ENCODE measurements at places on chromosomes 6 and 20.

DNA sequence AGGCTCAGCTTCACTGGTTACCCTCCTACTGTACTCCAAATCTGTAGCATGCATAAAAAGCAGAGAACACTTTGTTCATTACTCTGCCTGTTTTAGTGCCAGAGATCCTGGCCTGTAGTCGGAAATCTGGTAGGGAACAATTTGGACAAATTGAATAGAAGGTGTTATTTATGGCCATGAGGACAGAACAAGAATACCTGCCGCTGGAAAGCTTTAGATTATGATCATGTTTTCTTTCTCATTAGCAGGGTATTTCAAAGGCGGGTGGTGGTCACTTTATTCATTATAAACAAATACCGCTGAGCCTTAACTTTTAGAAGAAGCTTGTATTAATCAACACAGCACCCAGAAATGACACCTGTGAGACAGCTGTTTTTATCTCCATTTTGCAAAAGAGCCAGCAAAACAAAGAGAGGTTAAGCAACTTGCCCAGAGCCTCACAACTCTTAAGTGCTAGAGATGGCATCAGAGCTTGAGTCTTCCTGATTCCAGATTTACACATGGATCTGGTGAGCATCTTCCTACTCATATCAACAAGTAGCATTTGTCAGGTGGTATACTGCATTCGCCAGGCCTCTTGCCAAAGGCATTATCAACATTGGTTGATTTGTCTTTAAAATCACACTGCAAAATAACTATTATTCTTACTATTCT, 110.5 kb downstream of the LCA5 start:
- DNase-seq, result no peak

DNA sequence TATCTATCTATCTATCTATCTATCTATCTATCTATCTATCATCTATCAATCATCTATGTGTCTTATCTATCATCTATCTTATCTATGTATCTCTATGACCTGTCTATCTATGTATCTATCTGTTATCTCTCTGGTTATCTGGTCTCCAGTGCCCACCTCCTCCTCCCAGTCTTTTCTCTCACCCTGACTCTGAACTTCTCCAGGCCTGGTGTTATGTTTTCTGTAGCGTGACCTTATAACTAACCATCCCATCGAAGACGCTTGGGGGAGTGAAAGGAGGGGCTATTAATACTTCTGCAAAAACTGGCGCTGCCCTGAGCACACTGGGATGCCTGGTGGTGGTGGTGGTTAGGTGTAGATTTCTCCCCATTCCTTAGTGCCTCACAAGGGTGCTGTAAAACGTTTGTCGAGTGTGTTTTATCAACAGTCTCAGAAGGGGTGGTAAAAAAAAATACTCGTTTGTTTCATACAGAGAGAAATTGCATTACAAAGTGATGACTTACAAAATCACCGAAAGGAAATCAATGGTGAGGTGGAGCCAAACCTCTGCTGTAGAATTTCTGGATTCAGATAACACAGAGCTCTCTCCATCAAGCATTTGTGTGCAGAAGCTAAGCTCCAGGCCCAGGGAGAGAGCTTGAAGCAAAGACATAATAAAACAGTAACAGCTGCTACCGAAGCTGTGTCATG, 156.2 kb downstream of the BCAS1 start:
- DNase-seq, result peak; percentile 47

- no peak for DNase-seq
Measured at GRCh38 chr20:1831606-1832005, 63.6 kb upstream of the SIRPA start.

GRCh38 chr20:39019805-39020325, 57.7 kb downstream of the DHX35 start:
- DNase-seq, result no peak

DNA sequence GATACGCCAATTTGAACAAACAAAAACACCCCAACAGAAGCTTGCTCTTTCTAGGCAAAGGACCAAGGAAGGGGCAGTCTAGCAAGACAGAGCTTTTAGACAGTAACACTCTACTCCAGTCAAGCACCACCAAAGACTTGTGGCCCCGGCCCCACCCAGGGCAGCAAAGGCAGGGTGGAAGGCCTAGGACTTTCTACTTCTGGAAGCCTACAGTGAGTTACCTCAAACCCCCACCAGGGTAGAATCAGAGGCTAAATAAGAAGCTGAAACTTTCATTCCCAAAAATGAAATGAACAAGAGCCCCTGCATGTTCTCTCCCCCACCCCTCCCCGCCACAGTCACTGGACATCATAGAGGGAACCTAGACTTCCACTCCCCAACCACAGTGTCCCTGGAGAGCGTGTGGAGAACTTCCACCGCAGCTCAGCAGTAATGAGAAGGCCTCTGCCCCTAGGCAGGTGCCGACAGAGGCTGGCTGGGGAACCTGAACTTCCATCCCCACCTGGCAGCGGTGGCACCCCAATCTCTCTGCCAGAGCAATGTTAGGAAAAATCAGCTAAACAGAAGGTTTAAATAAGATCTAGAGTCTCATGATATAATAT, 40.0 kb downstream of the KATNA1 start:
- DNase-seq, result no peak

DNA sequence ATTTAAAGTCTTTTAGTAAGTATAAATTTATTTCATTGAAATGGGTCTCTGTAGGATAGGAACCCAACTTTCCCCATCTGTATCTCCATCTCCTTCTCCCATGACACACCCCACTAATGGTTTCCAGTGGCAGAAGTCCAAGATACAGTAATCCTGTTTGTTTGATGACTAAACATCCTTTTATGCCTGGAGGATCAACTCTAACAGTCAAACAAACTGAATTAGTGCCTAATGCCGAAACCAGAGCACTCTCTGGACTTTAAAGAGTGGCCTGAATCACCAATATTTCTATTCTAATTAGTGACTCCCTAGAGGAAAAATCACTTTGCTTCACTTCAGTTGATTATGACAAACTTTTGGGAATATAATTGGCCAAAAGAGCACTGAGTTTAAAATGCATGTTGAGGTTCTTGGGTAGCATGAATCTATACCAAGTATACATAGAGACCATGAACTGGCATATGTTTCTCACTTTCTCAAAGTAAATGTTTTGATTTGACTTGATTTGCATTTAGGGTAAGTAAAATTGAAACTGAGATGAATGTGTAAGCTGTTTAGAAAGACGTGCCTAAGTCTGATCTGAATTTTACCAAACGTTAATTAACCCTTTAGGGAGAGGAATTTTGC, 776.4 kb upstream of the NRSN1 start:
- DNase-seq, result peak; percentile 91

GRCh38 chr6:2103765-2104523, 141.5 kb downstream of the GMDS start:
- peak; percentile 59 for DNase-seq

GRCh38 chr6:106667022-106667402, 37.6 kb downstream of the QRSL1 start:
- DNase-seq, result no peak

- DNase-seq, result no peak
Measured at GRCh38 chr20:35468671-35469334, 13.4 kb downstream of the CEP250 start.

DNA sequence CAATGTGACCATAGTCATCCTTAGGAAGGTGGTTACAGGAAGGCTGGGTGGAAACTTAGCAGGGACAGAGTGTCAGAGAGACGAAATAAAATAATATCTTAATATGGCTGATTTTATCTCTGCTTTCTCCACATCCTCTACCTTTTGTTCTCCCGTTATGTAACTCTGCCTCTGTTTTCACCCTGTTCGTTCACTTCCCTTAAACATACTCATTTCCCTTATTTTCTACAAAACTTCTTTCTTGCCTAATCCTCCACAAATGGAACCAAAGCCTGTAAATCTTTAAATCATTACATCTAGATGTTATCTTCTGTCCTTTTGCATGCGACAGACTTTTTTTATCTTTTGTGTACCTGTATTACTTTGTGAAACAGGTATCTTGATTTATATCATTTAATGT, 23.3 kb upstream of the CRIP3 start:
- no peak for DNase-seq

DNA sequence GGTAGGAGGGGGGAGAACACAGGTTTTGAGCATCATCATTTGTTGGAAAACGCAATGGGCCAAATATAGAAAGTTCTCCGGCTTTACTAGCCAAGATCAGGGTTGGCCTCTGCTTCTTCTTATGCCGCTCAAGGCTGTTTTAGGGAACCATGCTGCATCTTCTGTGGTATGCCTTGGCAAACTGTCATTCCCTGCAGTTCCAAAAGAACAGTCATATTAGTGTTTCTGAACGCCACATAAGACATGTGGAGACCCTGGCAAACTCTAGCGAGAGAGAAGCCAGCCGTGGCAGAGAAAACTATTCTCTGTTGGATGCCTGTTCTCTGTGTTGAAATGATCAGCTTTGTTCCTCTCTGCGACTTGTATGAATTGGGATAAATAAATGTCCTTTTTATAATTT, 10.8 kb downstream of the ACTR5 start:
- no peak for DNase-seq

- DNase-seq, result no peak
Measured at GRCh38 chr6:140427842-140428241, 1053.4 kb upstream of the CITED2 start.

- no peak for DNase-seq
Measured at GRCh38 chr6:167840526-167841179, 13.9 kb downstream of the AFDN start.

DNA sequence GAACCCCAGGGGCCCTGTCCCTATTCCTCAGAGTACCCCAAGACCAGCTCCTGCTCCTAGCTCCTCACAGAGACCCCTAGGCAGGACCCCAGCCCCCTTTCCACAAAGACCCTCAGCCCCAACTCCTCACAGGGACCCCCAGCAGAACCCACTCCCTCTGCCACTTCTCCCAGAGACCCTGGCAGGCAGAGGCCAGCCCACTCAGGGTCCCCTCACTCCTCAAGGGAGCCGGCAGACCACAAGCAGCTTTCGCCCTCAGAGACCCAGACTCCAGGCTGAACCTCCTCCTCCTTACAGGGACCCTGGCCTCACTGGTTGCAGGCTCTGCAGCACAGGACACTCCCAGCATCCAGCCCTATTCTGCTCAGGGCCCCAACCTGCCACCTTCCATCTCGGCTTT, 575 bp downstream of the SLC44A4 start:
- no peak for DNase-seq

DNA sequence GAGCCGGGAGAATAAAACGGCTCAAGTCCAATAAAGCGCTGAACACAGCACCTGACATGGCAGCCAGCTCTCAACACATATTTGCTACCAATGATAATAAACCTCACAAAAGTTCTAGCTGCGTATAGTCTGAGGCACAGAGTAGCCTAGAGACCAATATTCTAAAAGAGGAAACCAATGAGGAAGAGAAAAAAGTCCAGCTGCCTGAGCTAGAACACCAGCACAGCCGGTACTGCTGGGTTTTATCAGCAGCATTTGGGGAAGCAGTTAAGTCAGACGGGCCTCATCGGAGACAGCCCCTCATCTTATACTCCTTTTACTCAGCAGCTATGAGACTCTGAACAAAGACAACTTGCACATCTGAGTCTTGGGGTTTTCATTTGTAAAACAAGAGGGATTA, 2.4 kb upstream of the RTF2 start:
- DNase-seq, result no peak

DNA sequence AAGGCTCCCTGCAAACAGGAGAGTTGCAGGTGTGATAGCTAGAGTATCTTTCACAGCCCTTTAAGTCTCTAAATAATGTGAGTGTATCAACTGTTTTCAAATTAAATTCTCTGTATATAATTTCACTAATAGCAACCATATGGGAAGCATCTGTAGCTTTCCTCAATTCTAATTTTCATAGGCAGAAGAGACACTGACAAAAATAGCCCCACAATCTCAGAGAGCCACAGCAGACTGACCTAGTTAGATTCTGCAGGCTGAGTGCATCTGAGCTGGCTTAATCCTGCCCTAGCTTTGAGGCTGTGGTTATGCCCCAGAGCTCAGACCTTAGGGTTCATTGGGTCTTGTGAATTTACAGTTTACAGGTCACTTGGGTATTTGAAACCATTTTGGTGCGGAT, 63.9 kb downstream of the MAP7 start:
- no peak for DNase-seq

GRCh38 chr6:113813142-113813541, 44.0 kb upstream of the MARCKS start:
- DNase-seq, result peak; percentile 79

DNA sequence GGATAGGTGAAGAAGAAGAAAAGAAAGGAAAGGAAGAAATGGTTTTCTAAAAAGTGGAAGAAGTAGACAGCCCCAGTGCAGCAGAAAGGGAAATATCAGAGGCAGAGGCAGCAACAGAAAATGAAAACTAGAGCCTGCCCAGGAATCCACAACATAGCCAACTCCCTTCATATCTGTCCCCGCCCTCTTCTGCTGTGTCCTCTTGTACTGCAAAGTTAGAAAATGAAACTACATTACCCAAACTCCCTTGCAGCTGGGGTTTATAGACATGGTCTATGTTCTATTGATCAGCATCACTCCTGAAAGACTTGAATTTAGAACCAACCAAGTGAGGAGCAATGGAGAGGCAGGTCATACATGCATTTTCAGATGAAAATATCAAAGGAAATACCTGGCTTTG, 200.5 kb upstream of the PHACTR1 start:
- DNase-seq, result no peak

- DNase-seq, result no peak
Measured at GRCh38 chr6:167311286-167311685, 13.6 kb upstream of the TTLL2 start.

DNA sequence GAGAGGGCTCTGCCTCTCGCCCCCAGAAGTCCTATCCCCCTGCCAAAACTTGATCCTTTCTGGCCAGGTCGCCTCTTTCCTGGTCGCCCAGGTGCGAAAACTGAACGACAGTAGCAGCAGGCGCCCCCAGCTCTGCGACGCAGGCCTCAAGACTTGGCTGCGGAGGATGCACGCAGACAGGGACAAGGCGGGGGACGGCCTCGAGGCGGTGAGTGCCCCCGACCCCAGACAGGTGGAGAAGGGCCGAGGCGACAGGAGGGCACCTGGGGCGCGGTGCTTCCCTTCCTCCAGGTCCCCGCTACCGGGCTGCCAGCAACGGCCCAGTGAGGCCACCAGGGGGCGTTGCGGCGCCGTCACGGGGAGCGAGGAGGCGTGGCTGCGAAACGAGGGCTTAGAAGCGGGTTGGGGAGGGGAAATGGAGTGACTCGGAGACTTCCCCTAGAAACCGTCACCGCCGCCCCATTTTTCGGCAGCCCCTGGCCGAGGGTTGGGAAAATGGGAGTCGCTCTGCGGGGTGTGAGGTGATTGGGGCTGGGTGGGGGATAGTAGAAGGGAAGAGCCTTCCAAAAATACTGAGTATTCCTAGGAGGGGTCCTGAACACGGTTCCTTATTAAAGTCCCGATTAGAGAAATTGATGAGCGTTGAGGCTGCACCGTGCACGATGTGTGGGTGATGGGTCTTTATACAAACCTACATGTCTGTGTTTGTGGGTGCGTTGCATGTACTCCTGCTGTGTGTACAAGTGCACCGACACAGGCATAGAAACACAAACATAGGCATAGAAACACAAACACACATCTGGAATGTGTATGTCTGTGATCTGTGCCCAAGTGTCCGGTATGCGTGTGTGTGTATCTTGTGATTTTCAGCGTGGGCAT, 44.6 kb downstream of the ARHGAP40 start:
- DNase-seq, result peak; percentile 71

GRCh38 chr6:113211170-113211569, 646.0 kb upstream of the MARCKS start:
- DNase-seq, result no peak

All from EL (cell line).